Anterior cingulate cortex (tissue), 58 donors: ENCODE measurements at places on chromosomes 11 and 22.

- DNase-seq, result no peak
Observed at GRCh38 chr11:128318856-128319474, 268.4 kb downstream of the ETS1 start.

DNA sequence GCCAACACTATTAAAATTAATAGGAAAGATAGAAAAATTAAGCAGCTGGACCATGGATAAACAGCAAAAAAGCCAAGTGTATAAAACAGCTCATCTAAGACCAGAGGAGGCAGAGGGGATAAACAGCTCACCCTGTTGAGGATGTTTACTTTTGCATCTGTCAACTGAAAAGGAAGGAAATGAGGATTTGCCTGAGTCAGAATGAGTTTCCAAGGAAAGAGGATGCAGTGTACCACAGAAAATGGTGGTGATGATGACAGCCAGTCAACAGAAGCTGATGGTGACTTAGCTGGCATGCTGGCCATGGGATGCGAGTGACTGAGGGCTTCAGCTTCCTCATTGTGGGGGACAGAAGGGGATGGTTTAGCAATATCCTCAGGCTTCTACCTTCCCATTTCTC lies 183.5 kb downstream of the KIRREL3 start:
- DNase-seq, result no peak

DNA sequence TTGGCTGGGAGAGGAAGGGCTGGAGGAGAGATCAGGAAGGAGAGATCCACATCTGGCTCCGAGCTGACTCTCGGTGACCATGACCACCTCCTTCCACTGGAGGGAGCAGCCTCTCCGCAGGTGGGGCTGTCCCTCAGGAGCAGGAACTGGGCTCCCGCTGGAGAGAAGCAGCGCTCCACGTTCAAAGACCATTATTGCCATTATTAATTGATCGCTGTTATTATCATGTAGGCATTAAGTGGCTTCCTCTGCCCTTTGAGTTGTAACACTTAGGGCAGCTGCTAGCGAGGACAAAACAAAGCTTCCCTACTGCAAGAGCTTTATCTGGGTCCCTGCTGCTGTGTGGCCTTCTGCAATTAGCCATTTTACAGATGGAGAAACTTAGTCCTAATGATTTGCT lies 251.9 kb downstream of the ST3GAL4 start:
- peak; percentile 48 for DNase-seq

DNA sequence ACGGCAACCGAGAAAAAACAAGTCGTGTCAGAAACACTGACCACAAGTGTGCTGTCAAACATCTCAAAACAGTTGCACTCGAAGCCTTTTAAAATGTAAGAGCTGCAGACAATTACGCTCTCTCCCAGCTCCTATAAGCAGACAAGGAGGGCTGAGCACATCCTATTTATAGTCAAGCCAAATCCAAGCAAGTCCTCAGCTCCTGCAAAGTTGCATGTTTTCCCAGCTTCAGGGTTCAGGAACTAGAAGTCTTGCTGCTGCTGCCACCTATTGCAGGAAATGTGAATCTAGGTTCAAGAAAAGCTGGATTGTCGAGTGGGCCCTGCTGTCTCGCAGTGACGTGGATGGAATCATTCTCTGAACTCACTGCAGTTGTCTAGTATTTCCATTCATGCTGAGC lies 15.5 kb downstream of the EFCAB6 start:
- DNase-seq, result no peak

DNA sequence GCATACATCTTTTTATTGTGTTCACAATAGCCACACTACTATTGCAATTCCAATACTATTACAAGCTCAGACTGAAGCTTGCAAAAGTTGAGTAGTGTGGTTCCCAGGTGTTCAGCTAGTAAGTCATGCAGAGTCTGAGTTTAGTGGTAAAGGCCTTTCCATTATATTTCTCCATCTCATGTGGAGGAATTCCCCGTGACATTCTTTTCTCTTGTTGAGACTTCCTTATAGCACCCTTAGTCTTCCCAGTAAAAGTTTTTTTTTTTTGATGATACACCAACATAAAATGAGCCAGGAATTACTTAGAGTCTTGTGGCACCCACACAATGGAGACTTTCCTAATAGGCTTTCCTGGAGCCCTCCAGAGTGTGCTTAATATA lies 110.8 kb downstream of the UVRAG start:
- no peak for DNase-seq

DNA sequence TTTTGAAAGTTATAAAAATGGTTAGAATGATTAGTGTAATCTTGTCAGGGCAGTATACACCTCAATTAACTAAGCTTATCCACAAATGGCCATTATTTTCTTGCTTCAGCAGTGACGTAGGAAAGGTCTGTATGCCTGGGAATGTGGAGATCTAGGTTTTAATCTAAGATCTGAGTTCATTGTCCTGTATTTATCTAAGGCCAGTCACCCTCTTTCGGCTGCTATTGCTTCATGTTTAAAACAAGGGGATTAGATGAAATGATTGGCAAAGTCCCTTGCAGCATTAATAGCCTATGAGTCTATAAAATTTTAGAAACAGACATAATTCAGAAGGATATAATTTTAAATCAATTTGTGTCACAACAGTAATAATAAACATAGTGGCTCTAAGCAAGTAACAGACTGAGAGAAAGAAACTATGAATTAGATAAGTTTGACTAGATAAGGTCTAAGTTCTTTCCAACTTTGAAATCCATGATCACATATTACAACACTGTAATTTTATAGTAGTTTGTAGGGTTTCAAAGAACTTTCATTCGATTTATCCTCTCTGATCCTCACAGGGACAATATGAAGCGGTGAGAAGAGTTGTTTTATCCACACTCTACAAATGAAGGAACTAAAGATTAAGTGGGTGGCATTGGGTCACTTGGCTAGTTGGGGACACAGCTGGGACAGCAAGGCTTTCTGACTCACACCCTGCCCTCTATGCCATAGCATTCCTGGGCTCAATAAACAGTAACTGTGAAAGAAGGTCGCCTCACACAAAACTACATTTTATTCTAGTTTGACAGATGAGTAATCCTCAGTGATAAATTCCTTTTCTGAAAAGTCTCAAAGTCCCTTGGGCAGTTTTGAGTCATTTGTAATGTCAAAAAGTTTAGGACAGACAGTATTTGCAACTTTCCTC lies 60.6 kb upstream of the RDX start:
- DNase-seq, result no peak

- no peak for DNase-seq
Observed at GRCh38 chr22:48442663-48443062, 1385.0 kb downstream of the BRD1 start.

DNA sequence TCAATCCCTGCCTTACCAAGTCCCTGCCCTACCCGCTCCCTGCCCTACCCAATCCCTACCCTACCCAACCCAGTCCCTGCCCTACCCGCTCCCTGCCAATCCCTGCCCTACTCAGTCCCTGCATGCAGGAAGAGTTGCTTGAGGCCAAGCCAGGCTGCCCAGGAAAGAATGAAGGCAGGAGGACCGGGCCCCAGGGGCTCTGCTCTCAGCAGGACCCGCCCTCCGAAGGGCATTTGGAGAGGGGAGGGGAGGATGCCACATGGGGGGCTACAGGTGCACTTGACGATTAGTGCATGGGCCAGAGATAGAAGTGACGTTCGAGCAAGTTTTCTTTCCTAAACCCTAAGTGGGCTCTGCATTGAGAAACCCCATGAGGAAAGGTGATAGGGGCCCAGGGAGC lies 581.2 kb downstream of the TBC1D22A start:
- DNase-seq, result no peak

- peak; percentile 48 for DNase-seq
Observed at GRCh38 chr11:10858439-10859325, 829 bp upstream of the ZBED5 start.
